ENCODE measurements at places on chromosomes 1 and 21. TPM values are rescaled to one million over a fixed set of nuclear protein-coding genes. Genes with fewer than 3 reads are reported as not detected.

DNA sequence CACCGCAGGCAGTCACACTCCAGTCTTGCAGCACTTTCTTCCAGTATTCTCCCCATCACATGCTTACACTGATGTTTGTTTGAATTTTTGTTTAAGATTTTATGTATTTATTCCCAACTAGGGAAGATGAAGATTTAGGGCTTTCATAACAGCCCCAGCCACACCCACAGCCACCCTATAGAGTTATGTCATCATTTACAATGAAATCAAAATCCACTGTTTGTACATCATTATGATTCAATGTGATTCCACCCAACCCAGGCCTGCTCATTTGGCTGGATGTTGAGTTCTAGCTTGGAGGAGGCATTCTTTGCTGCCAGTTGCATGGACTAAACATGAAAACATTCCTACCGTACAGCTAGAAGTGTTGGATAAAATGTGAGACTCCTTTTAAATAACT lies 35.8 kb downstream of the RIPK4 start:
- DNase-seq = no peak

DNA sequence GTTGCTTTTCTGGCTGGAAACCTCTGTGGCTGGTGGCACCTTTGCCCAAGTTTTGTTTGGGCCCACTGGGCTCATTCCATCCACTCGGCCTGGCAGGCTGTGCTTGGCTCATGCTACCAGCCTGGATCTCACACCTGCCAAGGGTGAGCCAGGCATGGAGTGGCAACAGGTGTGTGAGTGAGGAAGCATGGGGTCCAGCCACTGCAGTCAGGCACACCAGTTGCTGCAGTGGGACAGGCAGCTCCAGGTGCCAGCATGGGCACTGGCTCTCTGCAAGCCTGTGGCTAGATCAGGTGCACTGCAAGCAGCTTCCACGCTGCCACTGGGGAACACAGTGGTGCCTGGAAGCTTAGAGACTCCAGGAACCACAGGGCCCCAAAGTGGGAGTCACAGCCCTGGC lies 57.0 kb downstream of the NUP210L start:
- no peak for DNase-seq

- DNase-seq = no peak
Measured at GRCh38 chr1:158059984-158060383, 66.5 kb downstream of the KIRREL1 start.

- no peak for DNase-seq
Measured at GRCh38 chr1:236938760-236939159, 65.5 kb downstream of the MT1HL1 start.

DNA sequence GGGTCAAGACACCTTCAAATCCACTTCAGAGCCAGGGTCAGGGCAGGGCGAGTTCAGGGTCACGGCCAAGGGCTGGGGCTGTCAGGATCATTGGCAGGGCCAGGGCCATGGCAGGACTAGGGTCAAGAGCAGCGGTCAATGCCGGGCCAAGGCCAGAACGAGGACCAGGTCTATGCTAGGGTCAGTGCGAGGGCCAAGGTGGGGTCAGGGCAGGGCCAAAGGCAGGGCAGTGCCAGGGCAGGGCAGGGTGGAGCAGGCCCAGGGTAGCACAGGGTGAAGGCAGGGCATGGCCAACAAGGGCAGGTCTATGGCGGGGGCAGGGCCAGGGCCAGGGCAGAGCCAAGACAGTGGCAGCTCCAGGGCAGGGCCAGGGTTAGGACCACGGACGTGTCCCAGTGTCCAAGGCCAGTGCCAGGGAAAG lies 154.0 kb downstream of the LIPI start:
- no peak for DNase-seq

SLC25A34 gene
- polyA plus RNA-seq = 25.9 TPM

OLIG2 gene
- not detected for polyA plus RNA-seq

CCDC27 gene
- not detected for polyA plus RNA-seq

CD1E gene
- not detected for polyA plus RNA-seq

FALEC gene
- 0.18 TPM for polyA plus RNA-seq

ABCD3 gene
- 65.0 TPM for polyA plus RNA-seq

CLDN19 gene
- polyA plus RNA-seq = not detected

EPHX1 gene
- polyA plus RNA-seq = 36.1 TPM

SELL gene
- polyA plus RNA-seq = 0.34 TPM

SPRR3 gene
- not detected for polyA plus RNA-seq

REG4 gene
- not detected for polyA plus RNA-seq

PLA2G2D gene
- not detected for polyA plus RNA-seq
